ENCODE measurements at places on chromosomes 5 and 9.

DNA sequence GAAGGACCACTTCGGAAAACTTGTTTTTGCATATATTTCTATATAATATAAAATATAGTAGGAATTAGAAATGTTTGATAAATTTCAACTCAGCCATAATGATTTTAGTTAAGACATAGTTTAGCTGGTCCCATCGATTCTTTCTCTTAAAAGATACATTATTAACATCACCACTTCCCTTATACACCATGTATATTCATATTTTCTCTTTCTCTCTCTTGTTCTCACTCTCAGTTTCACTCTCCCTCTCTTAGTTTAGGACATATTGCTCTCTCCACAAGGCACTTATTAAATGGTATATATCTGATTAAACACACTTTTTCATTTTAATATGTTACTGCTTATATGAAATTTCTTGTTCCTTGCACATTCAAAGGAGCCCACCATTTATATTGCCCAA lies 90.1 kb upstream of the RASEF start:
- DNase-seq: no peak

GRCh38 chr9:100350188-100350587 lies 2.6 kb downstream of the TEX10 start:
- DNase-seq: no peak

DNA sequence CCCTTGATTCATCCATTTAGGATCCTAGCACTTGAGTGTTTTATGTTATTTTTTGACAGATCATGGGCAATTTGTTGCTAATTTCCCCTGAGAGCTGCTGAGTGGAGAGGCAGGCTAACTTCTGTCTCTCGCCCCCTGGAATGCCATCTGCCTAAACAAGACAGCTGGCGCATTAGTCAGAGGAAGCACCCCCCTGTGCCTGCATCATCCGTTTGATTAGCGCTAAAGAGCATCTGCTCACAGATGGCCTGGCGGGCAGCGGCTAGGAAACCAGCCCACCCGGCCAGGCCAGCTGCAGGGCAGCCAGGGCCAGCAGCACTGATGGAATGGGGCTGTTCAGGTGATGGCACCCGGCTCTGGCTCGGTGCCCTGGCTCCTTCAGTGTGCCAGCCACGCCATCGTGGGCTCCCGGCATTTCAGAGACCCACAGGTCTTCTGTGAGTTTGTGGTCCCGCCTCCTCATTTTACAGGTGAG lies 22.9 kb upstream of the ASS1 start:
- DNase-seq: no peak

- DNase-seq: no peak
These were observed 68.1 kb downstream of the MAMDC2 start for GRCh38 chr9:70111641-70112236.

- peak; percentile 0 for DNase-seq
These were observed 956 bp downstream of the MBLAC2 start for GRCh38 chr5:90473396-90474234.

Measured in stimulated activated CD4-positive, alpha-beta T cell treated with anti-CD3 and anti-CD28 coated beads, Interleukin-1b, Interleukin-23, amount 100 ng/mL, for 1 hour (primary cell).